ENCODE measurements at places on chromosomes 7 and 10.

DNA sequence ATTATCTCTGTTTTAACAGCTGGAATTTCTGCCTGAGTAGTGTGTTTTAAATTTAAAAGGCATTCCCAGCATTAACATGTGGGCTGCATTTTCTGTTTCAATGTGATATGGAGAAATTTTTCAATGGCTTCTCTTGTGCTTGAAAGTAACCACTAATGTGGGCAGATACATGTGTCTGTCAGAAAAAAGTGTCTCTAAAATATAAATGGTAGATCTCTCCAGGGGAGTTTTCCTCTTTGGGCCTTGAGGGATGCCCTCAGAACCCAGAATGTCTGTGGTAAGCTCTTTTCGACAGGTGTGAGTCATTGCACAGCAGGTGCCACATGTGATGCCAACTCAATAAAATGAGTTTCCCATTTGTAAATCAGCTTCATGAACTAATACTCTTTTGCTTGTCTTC is 221.1 kb downstream of the SEMA3E start:
- no peak for DNase-seq

DNA sequence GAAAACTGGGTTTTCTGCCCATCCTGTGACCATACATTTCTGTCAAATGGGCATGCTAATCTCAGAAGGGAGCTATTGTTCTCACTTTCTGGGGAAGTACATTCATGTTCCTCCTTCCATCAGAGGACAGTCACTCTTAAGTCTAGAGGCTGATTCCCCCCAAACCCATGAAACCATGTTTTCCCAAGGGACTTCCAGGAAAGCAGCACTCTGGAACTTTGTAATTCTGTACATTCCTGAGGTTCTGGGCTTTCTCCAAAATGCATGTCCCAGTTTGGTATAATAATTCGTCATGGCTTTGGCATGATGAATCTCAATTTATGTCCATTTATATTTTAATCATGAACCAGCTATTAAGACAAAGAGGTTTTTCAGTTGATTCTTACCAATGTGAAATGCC is 688.1 kb downstream of the LRMDA start:
- DNase-seq: no peak

DNA sequence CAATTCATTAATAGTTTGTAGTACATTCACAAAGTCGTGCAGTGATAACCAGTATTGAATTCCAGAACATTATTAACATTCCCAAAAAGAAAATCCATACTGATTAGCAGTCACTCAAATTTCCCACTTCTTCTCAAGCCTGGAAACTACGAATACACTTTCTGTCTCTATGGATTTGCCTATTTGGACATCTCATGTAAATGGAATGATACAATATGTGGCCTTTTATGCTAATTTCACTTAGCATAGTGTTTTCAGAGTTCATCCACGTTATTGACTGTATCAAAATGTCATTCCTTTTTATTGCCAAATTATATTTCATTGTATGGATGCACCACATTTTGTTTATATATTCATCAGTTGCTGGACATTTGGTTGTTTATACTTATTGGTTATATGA is 78.8 kb downstream of the STK31 start:
- DNase-seq: no peak

- DNase-seq: peak; percentile 49
These were observed 58.6 kb upstream of the KCNIP2 start for GRCh38 chr10:101902032-101902819.

GRCh38 chr7:37833107-37833817 is 15.1 kb upstream of the NME8 start:
- DNase-seq: no peak

DNA sequence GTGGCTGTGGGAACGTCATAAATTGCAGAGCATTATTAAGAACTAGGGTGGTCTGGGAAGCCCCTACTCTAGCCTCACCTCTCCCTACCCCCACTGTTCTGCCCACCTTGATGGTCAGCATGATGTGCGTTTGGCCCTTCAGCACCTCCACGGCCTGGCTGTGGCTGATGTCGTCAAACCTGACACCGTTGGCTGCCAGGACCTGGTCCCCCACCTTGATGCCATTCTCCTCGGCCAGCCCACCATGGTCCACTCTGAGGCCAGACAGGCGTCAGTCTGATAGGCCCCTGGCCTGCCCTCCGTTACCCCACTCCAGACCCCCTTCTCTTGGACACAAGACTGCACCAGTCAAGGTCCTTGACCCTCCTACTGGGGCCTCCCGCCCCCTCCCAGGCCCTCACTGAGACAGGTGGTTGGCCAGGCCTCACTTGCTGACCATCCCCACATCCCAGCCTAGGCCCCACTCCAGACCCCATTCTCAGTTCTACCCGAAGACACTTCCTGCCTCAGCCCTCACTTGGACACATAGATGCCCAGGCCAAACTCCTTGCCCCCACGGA is 9.2 kb downstream of the PDZD7 start:
- no peak for DNase-seq

GRCh38 chr10:125084191-125084613 is 76.2 kb downstream of the CTBP2 start:
- DNase-seq: no peak

DNA sequence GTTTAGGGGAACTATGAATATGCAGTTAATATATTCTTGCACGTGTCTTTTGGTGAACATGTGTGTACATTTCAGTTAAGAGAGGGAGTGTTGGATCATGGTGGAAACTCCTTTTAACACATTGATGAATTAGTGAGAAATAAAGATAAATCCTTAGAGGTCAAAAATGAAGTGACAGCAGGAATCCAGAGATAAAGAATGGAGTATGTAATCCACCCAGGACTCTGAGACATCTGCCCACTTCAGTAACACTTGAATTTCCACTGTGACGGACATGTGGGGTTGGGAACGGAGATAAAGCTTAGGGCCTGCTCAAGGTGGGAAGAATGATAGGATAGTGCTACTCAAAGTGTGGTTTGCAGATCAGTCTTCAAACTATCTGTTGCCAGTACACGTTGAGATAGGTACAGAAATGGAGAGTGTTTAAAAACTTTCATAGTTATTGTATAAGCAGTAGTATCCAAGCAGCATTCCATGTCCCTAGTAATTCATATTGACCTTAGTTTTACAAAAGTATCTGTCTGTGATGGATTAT is 6.6 kb upstream of the RELN start:
- DNase-seq: no peak

DNA sequence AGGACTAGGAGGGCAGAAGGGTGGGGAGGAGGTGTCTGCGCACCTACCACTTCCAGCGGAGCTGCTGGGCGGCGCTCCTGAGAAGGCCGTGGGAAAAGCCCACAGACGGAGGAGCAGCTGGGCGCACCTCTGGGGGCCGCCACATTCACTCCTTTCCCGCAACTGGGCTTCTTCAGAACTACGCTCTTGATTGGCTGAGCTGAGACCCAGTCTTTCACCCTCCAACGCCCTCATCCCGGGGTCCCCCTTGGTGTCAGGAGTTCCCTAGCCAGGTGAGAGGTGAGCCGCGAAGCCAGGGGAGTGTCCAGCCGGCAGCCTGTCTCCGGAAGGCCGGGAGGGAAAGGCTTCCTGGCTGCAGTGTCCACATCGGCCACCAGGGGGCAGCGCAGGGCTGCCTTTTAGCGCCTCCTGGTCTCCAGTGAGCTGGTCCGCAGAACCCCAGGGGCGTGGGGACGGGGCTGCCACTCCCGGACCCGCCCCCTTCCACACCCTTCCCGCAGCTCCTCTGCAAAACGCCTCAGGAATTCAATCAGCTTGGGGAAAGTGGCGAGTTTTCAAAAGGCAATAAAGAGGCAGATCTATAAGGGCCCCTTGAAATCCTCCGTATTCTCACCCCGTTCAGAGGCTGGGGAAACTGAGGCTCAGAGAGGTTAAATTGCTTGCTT is 98.8 kb downstream of the CHST15 start:
- no peak for DNase-seq

DNA sequence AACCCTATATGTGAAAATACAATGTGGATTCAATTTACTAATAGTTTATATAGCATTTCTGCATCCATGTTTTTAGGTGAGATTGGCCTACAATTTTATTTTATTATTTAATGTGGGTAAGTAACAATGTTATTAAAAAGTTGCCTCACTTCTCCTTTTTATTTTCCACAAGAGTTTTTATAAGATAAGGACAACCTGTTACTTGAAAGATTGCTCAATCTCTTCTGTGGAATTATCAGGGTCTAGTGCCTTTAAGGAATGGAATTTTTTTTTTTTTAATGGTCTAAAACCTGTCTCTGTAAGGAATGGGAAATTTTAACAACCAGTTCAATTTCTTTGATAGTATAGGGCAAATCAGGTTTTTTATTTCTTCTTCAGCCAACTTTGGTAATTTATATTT is 53.9 kb upstream of the RAB18 start:
- DNase-seq: no peak

DNA sequence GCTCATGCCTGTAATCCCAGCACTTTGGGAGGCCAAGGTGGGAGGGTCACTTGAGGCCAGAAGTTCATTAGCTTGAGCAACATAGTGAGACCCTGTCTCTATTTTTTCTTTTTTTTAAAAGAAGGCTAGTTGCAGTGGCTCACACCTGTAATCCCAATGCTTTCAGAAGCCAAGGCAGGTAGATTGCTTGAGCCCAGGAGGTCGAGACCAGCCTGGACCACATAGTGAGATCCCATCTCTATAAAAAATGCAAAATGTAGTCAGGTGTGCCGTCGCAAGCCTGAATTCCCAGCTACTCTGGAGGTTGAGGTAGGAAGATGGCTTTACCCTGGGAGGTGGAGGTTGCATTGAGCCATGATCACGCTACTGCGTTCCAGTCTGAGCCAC is 7.5 kb downstream of the NYAP1 start:
- no peak for DNase-seq

DNA sequence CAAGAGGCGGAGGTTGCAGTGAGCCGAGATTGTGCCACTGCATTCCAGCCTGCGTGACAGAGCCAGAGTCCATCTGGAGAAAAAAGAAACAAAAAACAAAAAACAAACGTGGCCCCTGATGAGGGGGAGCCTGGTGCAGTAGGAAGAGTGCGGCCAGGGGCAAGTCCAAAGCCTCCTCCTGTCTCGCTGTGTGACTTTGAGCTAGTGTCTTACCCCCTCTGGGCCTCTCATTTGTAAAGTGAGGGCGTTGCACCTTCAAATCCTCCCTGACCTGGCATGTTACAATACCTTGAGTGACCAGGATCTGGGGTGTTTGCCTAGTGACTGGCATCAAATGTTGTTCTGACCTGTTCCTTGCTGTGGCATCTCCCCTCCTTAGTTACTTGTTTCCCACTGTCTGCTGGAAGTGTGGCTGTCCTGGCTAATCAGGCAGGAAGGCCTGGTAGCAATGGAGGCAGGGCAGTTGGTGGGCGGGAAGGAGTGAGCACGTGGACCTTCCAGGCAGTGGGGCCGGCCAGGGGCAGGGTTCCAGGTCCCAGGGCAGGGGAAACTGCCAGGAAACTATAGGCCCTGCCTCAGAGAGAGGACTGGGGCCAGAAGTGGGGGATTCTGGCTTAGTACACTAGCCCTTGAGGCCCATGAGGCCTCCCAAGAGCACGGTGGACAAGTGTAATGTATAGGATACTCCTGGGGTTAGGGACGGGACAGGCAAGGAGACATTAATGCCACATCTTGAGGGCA is 24.5 kb upstream of the GOLGA7B start:
- DNase-seq: no peak

- no peak for DNase-seq
These were observed 102.9 kb upstream of the AHR start for GRCh38 chr7:17195576-17195975.

GRCh38 chr10:84012831-84013458 is 126.4 kb upstream of the GHITM start:
- DNase-seq: peak; percentile 30

DNA sequence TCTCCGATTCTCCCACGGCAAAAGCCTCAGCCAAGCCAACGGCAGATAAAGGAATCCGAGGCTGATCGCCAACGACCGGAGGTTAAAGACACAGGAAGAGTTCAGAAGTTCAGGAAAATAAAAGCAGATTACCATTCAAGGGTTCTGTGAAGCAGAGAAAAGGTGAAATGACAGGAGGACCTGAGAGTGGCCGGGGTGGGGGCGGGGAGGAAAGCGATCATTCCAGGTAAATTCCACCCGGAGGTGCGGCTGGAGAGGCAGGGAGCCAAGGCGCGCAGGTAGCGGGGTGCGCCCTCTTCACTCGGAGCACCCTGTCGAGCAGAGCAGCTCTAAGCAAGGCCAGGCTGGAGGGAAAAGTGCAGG is 35.3 kb upstream of the SEPHS1 start:
- DNase-seq: no peak
